Vagina (tissue), 2 donors: ENCODE measurements at places on chromosomes 11 and 22.

DNA sequence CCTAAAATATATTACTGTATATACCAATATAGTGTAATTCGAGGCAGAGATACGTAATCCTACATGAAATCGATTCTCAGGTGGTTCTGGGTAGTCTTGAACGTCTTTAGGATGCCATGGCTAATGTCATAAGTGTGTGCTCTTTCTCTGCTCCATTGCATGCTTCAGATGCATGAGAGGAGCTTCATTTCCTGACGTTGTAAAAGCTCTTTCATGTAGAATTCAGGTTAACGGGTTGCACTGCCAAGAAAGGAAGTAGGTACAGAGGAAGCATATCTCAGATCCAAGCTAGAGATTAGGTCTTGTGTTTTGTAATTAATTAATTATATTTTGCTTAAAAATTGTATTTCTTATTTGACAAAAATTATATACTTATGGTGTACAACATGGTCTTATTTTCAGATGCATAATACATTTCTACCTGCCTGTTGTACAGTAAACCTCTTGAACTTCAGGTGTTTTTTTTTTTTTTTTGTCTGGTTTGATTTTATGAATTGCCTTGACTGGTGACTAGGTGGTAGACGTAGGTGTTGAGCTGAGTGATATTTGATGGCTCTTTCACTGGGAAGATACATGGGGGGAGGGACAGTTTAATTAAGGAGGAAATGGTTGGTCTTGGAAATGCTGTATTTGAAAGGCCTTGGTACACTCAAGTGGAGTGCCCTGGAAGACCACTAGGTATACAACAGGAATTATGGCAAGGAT is 9.3 kb downstream of the NUP50 start:
- DNase-seq, result no peak

- no peak for DNase-seq
These were observed 9.1 kb downstream of the LMF2 start for GRCh38 chr22:50498322-50498890.

DNA sequence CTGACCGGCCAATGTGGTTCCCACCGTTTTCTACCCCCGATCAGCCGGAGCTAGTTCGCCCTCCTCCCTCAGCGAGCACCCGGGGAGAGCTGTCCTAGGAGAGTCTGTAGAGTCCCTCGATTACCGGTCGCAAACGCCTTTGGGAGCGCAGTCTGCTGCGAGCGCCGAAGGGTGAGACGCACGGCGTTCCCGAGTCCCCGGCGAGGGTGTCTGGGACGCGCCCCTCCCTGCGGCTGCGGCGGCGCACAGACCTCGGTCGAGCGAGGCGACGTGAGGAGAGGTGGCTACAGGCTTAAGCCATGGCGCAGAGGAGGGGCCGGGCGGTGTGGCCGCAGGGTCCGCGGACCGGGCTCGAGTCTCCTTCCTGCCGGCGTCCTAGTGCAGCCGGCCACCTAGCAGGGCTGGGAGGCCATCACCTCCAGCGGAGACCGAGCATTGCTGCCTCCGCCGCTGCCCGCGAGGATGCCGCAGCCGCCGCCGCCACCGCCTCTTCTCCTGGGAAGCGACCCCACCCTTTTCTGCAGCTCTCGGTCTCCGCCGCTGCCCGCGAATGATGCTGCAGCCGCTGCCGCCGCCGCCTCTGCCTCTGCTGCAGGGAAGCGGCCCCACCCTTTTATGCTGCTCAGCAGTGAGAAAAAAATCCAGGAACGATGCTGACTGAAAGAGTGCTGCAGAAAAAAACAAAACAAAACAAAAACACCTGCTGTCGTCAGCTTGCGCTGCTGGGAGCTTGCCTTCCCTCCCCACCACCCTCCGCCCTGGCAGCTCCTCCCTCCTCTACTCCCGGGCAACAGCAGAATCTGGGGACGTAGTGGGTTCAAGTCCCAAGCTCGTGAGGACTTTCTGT is at the start of gene MAP6:
MAP6 (minus strand) TSS at position 588 of the 847 bp plus-strand sequence. CDS start 669 bp downstream, outside the sequence.
- no peak for DNase-seq

- DNase-seq, result no peak
These were observed 531 bp downstream of the GRIK4 start for GRCh38 chr11:120511820-120512738.

- DNase-seq, result no peak
These were observed 23.8 kb downstream of the IGHMBP2 start for GRCh38 chr11:68927280-68928135.

DNA sequence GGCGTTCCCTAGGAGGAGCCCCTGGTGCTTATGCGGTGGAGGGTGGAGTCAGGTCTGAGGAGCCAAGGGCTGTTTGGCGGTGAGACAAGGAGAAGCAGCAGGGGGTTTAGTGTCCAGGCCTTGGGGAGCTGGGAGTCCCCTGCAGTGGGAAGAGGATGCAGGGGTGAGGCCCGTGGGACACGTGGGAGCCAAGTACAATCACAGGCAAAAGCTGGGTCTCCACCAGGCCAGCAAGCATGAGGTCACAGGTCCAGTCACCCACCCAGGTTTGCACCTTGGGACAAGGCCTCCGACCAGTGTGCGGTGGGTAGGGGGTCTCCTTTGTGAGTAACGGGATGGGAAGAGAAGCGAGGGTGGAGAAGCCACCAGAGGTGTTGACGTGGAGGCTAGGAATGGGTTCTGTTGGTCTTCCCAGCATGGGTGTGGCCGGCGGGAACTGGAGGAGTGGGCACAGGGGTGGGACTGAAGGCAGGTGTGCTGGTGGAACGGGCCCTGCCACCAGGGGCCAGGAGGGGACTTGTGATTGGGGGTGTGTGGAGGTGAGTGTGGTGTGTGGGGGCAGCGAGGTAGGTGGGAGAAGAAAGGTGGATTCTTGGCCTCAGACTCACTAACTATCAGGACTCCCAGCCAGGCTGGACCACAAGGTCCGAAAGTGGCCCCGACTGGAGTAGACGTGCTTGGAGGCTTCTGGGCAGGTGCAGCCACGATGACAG is 953.6 kb downstream of the TBC1D22A start:
- no peak for DNase-seq

DNA sequence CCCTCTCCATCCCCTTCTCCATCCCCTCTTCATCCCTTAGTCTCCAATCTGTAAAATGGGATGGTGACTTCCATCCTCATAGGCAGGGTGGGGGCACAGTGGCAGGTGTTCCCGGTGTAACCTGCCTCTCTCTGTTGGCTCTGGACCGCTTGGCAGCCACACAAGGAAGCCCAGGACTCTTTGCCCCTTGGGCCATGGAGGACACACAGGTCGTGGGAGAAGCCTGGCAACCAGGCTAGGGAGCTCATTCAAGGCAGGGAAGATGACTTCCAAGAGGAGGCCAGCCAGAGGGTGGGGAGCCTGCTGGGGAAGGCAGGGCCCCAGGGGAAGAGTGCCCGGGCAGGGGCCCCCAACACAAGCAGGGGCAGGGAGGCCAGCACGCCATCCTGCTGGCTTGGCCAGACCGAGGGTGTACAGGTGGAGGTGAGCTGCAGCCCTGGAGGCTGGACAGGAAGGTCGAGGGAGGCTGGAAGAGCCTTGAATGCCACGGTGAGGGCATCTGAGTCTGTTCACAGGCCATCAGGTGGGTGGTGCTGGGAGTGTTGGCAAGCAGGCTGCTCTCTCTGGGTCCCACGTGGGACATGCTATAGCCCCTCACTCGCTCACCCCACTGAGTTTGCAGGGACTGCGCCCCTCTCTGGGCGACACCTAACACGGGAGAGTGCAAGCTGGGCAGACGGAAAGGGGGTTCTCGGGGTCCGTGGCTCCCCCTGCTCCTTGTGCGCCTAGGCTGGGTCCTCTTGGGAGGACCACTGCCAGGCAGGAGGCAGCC is 15.5 kb upstream of the CTSD start:
- no peak for DNase-seq

DNA sequence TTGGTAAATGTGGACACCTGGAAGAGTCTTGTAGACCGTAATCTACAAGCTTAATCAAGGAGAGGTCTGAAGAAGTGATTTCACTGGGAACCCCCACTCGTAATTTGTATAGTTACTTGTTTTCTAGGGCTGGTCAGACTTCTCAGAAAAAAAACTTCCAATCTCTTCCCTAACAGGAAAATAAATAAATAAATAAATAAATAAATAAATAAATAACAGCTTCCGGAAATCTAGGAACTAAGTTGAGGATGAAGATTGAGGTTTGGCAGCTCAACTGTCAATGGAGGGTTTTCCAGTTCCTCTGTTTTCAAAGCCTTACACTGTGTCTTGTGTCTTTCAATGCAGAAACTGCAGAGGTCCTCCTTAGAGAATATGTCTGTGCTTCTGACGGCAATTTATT is 17.7 kb upstream of the TYR start:
- no peak for DNase-seq

GRCh38 chr22:30239488-30240405 is 6.8 kb downstream of the LIF start:
- no peak for DNase-seq

GRCh38 chr22:21712751-21713427 is 22.7 kb downstream of the YPEL1 start:
- DNase-seq, result no peak

DNA sequence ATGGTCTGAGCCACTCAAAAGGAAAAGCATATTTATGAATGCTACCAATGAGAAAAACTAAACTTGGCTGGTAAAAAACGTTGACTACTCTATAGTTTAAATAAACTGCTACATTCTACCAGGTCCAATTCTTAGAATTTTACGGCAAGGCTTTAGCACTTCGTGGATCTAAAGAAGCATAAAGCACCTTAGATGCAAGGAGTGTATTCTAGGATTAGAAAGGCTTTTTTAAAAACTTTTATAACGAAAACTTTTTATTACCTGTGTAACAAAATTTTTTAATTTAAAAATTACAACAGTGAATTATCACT is 13.9 kb downstream of the PHF21A start:
- no peak for DNase-seq

DNA sequence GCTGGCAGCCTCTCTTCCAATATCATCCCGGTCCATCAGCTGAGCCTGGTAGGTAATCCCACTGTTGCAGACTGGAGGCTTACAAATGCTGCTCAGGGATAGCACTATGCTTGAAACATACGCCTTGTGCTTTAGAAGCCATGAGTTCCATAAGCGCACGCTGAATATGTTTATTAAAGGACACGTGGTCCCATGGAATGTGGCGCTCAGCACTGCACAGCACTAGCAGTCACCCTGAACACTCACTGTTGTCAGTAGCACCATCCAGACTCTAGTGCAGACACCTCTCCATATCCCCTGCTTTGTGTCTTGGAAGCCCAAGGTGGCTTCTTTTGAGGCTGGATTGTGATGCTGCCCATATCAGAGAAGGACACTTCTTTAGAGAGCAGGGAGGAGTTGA is 120.9 kb downstream of the MAML2 start:
- DNase-seq, result no peak

DNA sequence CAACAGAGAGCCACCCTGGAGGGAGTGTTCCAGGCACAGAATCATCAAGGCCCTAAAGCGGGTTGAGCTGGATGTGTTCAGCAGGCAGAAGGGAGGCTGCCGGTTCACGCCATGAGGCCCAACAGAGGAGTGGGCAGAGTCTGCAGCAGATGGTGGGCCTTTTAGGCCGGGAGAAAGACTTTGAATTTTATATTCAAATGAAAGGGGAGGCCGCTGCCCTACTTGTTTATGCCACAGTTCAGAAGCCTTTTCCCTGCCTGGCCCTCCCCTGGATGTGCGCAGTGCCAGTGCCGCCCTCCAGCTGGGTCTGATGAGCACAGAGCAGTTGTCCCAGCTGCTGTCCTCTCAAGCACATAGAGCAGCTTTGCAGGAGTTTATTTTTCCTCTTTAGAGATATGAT is 46.9 kb upstream of the TTC12 start:
- DNase-seq, result no peak

GRCh38 chr11:34750692-34751405 is 130.0 kb downstream of the EHF start:
- no peak for DNase-seq

DNA sequence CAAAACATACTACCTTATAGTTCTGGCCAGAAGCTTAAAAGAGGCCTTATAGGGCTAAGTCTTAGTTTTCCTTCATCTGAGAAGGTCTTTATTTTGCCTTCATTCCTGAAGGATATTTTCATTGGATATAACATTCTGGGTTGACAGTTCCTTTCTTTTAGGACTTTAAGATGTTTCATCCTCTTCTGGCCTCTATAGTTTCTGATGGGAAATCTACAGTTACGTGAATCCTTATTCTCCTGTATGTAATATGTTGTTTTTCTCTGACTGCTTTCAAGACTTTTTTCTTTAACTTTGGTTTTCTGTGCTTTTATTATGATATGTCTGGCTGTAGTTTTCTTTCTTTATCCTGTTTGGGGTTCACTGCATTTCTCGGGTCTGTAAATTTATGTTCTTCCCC is 48.2 kb downstream of the BCR start:
- DNase-seq, result no peak

DNA sequence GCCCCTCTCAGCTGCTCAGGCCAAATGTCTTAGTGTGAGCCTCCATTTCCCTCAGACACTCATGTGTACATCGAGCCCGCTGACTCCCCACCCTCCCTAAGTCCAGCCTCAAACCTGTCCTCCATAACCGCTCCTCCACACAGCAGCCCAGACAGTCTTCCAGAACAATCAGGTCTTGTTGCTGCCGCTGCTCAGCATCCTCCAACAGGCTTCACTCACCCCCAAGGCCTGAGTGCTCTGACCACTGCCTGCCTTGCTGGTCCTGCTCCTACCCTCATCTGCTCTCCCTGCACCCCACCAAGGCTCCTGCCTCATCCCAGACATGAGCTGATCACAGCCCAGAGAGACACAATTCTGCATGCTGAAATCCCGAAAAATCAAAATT is 17.1 kb downstream of the PSMD13 start:
- peak; percentile 61 for DNase-seq
